ENCODE measurements at places on chromosomes 2 and 18.

DNA sequence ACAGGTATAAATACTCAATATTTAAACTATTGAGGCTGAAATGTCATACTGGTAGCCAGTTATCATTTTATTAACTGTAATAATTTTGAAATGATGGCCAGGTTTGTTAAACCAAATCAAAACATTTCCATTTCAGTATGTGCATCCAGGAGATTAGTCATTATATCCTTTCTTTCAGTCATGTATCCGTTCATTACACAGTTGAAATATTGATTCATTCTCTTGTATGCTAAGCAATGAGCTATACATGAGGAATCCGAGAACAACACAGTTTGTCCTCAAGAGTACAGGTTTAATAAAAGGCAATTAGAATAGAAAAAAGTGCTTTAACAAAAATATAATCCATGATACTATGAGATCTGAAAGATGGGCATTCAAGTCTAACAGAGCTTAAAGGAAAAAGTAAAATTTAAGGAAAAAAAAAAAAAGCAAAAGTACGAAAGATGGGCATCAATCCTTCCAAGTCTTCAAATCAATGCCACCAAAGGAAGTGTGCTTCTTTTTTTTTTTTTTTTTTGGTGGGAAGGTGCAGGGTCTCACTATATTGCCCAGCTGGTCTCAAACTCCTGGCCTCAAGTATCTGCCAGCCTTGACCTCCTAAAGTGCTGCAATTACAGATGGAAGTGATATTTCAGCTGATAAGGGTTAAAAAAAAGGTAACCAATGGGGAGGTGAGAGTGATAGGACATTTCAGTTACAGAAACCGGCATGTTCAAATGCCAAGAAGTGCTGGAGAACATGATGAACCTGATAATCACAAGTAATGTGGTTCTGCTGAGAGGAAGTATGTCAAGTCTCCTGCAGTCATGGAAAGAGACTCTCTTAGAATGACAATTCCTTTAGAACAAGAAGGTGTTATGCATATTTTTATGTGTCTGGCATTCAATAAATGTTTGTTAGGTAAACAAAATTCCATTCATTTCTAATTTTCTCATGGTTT lies 35.8 kb downstream of the PUM2 start:
- no peak for DNase-seq

GRCh38 chr2:230896346-230897115 lies 28.5 kb downstream of the GPR55 start:
- DNase-seq: peak; percentile 27

DNA sequence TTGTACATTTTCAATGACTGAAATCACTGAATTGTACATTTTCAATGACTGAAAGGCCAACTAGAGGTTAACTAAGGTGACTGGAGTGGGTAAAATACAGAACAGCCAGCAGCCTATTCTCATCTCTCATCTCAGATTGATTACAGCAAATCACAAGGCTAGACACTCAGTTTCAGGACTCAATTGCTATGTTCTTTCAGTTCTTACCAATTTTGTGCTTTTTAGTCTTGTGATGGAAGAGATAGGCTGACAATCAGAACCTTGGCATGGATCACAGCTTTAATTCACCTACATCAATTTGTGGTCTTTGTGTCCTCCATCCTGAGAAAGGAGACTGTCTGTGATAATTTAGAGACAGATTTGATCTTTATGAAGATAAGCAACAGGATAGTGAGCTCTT lies 124.7 kb downstream of the GULP1 start:
- no peak for DNase-seq

DNA sequence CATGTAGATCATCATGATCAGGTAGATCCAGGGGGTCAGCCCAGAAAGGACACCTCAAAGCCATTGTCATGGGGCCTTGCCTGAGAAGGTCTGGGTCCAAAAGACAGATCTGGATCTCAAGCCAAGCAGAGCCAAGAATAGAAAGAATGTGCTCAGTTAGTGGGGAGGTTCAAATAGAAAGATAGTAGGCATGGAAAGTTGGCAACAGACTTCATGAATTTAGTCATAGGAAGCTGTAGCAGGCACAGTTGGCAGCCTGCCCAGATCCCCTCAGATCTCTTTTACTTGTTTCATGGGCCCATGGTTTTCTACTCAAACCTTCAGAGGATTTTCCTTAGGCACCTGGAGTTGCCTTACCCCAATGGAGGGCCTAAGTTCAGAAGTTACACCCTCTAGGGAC lies 767.0 kb downstream of the SLC4A3 start:
- DNase-seq: peak; percentile 44

DNA sequence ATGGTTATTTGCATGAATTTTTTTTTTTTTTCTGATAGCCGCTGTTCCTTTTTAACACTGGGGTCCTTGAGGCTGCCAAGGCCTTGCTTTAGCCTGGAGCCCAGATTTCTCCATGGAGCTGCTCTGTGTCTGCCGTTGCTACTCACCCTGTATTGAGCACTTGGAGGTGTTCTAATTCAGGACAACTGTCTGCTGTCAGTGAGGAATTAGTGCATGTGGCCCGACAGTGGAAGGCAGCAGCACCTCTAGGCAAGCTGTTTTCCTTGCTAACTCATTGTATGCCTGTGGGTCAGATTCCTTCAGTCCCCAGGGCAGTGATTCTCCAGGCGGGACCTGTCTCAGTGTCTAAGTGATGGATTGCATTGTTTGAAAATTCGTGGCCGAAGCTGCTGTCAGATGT lies 147.7 kb upstream of the DPP10 start:
- no peak for DNase-seq

DNA sequence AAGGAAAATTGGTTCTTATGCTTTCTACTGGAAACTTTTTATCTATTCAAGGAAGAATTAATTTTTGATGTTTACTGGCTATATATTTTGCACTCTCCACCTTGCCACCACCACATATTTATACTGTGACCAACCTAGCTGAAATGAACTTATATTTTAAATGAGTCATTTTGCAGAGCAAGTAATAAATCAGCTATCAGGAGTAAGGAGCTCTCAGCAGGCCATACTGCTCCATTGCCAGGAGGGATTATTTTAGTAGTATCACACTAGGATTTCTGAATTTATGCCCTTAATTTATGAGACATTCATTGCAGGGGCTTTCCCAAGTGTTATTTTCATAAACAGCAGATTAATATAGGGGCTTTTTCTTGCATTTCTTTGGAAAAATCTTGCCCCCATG lies 125.8 kb upstream of the CYP1B1 start:
- DNase-seq: no peak

GRCh38 chr2:165952741-165953211 lies 800 bp downstream of the TTC21B start:
- DNase-seq: no peak

DNA sequence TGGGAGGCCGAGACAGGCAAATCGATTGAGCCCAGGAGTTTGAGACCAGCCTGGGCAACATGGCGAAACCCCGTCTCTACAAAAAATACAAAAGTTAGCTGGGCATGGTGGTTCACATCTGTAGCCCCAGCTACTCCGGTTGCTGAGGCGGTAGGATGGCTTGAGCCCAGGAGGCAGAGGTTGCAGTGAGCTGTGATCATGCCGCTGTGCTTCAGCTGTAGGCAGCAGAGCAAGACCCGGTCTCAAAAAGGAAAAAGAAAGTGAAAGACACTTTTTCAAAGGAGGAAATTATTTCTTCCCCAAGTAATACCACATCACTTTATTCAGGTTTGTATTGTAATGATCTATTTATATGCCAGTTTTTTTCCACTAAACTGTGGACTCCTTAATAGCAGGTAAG lies 35.7 kb upstream of the TAF4B start:
- no peak for DNase-seq

DNA sequence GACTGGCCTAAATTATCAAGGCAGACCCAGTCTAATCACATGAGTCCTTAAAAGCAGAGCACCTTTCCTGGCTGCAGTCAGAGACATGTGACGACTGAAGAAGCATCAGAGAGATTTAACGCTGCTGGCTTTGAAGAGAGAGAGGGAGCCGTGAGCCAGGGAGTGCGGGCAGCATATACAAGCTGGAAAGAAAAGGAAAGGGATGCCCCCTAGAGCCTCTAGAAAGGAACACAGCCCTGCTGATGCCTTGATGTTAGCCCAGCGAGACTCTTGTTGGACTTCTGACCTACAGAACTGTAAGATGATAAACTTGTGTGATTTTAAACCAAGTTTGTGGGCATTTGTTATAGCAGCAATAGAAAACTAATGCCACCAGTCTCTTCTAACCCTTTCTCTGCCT lies 58.1 kb downstream of the HEATR5B start:
- DNase-seq: no peak

DNA sequence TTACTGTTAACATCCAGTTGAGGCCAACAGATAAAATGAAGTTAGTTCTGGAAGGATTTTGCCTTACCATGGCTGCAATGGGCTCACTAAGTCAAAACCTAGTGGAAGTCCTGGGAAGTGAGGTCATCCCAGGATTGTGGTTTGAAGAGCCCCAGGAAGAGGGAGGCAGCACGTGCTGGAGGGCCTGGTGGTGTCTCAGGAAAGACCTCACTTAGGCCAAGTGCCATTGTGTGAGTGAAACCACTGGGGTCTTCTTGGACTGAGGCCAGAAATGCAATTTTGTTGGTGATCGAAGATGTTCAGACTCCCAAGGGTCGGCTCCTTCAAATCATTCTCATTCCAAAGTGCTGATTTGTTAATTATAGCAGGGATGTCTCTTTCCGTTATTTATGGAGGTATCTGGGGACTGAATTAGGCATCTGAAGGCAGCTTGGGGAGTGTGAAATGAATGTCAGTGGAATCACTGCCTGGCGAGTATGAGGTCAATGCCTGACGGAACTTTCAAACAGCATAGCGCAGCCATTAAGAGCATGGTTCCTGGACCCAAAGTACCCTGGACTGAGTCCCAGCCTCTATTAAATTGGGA lies 60.0 kb downstream of the IL1R2 start:
- no peak for DNase-seq

GRCh38 chr2:227115761-227116160 lies 48.2 kb downstream of the COL4A4 start:
- DNase-seq: no peak

GRCh38 chr2:195017890-195018289 lies 639.1 kb upstream of the SLC39A10 start:
- DNase-seq: no peak

DNA sequence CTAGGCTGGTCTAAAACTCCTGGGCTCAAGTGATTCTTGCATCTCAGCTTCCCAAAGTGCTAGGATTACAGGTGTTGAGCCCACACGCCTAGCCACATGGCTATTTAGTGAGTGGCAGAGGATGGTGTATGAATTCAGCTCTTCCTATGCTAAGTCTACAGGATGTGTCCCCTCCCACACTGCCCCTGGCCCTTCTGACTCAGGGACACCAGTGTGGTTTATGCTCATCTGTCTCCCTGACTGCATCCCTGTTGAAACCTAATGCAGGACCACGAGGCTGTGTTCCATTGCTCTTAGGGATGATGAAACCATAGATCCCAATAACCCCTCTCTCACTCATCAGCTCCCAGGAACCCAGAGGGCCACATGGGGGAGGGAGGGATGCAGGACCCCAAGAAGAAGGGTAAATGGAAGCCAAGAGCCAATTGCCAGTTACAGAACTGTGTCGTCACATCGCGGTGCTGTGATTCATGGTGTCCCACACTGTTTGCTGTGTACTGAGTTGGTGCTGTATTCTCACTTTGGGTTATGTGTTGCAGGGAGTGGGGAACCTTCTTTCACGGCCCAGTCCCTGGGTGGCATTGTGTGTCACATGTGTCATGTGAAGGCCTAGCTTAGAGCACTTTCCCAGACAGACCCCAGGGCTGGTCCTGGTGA lies 102.9 kb upstream of the HAAO start:
- DNase-seq: no peak

DNA sequence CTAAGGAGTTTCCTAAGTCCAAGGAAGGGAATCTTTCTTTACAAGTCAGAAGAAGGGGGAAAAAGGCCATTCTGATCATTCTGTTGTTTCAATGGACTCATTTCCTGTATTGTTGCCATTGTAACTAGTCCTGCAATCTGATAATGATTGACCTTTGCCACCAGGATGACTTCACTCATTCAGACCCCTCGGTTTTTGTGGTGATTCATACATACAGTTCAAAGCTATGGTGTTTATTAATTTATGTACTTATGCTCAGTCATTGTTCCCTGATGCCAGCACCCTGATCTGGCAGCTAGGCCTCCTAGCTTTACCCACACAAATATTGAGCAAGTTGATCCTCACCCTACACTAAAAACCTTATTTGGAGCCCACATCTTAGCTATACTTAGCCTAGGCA lies 57.6 kb upstream of the ZNF519 start:
- no peak for DNase-seq

DNA sequence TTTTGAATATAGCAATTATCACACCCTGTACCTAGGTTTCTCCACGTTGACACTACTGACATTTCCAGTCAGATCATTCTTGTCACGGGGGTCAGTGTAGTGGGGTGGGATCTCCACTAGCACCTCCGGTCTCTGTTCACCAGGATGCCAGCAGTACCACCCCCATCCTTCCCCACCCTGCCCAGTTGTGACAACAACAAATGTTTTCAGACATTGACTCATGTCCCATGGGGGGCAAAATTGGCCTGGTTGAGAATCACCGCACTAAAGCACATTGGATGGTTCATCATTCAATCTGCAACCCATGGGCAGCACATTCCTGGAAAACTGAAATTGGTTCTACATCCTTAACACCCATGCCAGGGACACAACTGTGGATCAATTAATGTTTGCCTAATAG lies 32.3 kb downstream of the FEZ2 start:
- no peak for DNase-seq

GRCh38 chr18:11672198-11672597 lies 16.9 kb upstream of the GNAL start:
- no peak for DNase-seq

DNA sequence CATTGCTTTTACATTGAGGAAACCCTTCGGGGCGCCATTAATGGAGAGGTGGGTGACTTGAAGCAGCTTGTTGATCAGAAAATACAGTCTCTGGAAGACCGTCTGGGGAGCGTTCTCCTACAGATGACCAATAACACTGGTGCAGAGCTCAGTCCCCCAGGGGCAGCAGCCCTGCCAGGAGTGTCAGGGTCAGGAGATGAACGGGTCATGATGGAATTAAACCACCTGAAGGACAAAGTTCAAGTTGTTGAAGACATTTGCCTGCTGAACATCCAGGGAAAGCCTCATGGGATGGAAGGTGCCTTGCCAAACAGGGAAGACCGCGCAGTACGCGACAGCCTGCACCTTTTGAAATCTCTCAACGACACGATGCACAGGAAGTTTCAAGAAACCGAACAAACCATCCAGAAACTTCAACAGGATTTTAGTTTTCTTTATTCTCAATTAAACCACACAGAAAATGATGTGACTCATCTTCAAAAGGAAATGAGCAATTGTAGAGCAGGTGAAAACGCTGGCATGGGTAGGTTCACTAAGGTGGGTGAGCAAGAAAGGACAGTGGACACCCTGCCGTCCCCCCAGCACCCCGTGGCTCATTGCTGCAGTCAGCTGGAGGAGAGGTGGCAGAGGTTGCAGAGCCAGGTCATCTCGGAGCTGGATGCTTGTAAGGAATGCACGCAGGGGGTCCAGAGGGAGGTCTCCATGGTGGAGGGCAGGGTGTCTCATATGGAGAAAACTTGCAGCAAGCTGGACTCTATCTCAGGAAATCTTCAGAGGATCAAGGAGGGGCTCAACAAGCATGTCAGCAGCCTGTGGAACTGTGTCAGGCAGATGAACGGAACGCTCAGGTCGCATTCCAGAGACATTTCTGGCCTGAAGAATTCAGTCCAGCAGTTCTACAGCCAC lies 45.0 kb downstream of the EMILIN2 start:
- DNase-seq: no peak

Data from dorsolateral prefrontal cortex (tissue), 122 donors.